GM23338 (cell line): ENCODE measurements at places on chromosomes 12 and 14. TPM values are rescaled to one million over a fixed set of nuclear protein-coding genes. Genes with fewer than 3 reads are reported as not detected.

ACACB gene
- total RNA-seq, result 14.5 and 15.4 TPM in 2 replicates

HNF1A gene
- not detected in 2 replicates for total RNA-seq

ADAM20 gene
- total RNA-seq, result 1.7 and 2.1 TPM in 2 replicates

SLC6A15 gene
- 22.9 and 27.9 TPM in 2 replicates for total RNA-seq

TMEM19 gene
- total RNA-seq, result 14.1 and 21.0 TPM in 2 replicates

AACS gene
- total RNA-seq, result 64.4 and 64.5 TPM in 2 replicates

- H3K4me1 ChIP-seq, result no peaks in the 10 kb centered on the region
- H3K4me3 ChIP-seq, result peak overlapping the region; percentile 51
- H3K27ac ChIP-seq, result no peak overlapping the region
- peak; percentile 75 for DNase-seq
Observed at GRCh38 chr12:52258335-52258901, 16.0 kb upstream of the KRT86 start.

DNA sequence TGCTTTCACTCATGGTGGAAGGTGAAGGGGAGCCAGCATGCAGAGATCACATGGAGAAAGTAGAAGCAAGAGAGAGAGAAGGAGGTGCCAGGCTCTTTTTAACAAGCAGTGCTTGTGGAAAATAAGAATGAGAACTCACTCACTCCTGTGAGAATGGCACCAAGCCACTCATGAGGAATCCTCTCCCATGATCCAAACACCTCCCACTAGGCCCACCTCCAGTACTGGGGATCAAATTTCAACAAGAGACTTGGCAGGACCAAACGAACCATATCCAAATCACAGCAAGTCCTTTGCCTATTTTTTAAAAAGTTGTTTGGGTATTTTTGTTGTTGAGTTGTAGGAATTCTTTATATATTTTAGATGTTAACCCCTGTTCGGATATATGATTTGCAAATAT lies 245.9 kb upstream of the ARID2 start:
- H3K27me3 ChIP-seq, result no peaks in the 10 kb centered on the region
- H3K36me3 ChIP-seq, result no peaks in the 10 kb centered on the region
- no peak for DNase-seq

DNA sequence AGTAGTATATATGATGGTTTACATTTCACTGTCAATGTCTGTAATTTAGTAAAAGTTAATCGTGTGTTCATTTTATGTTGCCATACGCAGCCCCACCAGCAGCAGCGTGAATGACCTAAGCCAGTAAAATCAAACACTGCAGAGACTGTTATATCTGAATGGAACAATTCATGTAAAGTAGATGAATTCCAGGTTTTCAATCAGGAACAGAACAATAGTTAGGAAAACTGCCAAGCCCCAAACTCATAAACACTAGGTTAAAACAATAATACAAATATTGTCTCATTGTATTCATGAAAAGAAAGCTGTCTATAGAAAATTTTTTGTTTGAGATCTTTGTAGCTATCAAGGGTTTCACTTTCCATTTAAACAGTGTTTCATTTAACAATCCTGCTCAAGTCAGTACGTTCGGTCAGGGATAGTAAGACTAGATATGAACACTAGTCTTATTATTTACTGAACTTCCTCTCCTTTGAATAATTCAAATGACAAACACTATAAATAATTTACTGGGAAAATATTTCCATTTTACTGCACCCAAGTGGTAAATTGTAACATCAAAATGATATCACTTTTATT lies 256.8 kb upstream of the FLRT2 start:
- no peak for DNase-seq
- no peaks in the 10 kb centered on the region for H3K36me3 ChIP-seq
- no peaks in the 10 kb centered on the region for H3K27me3 ChIP-seq
- H3K4me1 ChIP-seq, result no peaks in the 10 kb centered on the region
- H3K4me3 ChIP-seq, result no peak overlapping the region

- no peak overlapping the region for H3K27ac ChIP-seq
- no peaks in the 10 kb centered on the region for H3K36me3 ChIP-seq
- H3K27me3 ChIP-seq, result no peaks in the 10 kb centered on the region
- peaks cover 7% of the 10 kb centered on the region; the same call in 1 of the 2 replicates for H3K4me1 ChIP-seq
- no peak overlapping the region for H3K4me3 ChIP-seq
Observed at GRCh38 chr14:94545131-94545841, 16.0 kb upstream of the SERPINA4 start.

DNA sequence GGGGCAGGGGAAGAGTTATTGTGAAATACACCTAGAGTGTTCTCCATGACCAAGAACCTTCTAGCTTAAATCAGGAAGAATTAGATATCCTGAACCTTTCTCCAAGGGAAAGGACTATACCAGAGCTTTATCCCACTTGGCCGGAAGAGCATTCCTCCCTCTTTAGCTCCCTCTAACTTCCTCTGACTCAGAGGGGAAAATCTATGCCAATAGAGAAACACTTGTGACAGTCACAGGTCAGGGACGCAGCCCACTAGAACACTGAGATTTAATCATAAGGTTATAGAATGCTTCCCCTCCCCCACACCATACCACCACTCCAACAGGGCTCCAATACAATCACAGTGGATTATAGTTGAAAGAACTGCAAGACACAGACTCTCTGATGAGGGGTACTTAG lies 55.4 kb upstream of the RFX4 start:
- DNase-seq, result no peak
- no peaks in the 10 kb centered on the region for H3K36me3 ChIP-seq
- no peak overlapping the region for H3K4me3 ChIP-seq
- no peaks in the 10 kb centered on the region for H3K27me3 ChIP-seq
- no peaks in the 10 kb centered on the region for H3K4me1 ChIP-seq

GRCh38 chr12:109605016-109605415 lies 31.4 kb downstream of the MVK start:
- peaks cover 6% of the 10 kb centered on the region; the same call in 1 of the 2 replicates for H3K4me1 ChIP-seq
- no peak for DNase-seq
- no peaks in the 10 kb centered on the region for H3K27me3 ChIP-seq
- no peaks in the 10 kb centered on the region for H3K36me3 ChIP-seq

GRCh38 chr14:65186951-65187350 lies 84.6 kb upstream of the MAX start:
- H3K4me1 ChIP-seq, result peaks cover 15% of the 10 kb centered on the region
- no peaks in the 10 kb centered on the region for H3K36me3 ChIP-seq
- no peak overlapping the region for H3K27ac ChIP-seq
- H3K27me3 ChIP-seq, result no peaks in the 10 kb centered on the region
- H3K4me3 ChIP-seq, result no peak overlapping the region

DNA sequence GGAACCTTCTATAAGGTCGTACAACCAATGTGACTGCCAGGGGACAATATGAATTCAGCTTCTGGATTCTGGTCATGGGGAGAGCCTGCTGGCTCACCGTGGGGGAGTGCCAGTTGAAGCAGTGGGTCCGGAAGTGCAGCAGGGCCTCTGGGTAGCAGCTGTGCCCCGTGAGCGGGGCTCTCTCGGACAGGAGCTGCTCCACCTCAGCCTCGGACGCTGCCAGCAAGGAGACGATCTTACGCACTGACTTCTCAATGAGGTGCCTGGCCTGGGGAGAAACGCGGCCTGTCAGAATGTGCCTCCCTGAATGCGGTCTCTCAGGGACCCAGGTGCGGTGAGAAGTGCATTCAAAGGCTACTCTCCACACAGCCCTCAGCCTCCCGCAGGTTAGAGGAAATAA lies 42.0 kb downstream of the LGMN start:
- H3K27me3 ChIP-seq, result no peaks in the 10 kb centered on the region
- H3K4me3 ChIP-seq, result no peak overlapping the region
- H3K36me3 ChIP-seq, result peaks cover 11% of the 10 kb centered on the region; the same call in 1 of the 2 replicates
- H3K27ac ChIP-seq, result no peak overlapping the region
- no peaks in the 10 kb centered on the region for H3K4me1 ChIP-seq
- DNase-seq, result no peak

DNA sequence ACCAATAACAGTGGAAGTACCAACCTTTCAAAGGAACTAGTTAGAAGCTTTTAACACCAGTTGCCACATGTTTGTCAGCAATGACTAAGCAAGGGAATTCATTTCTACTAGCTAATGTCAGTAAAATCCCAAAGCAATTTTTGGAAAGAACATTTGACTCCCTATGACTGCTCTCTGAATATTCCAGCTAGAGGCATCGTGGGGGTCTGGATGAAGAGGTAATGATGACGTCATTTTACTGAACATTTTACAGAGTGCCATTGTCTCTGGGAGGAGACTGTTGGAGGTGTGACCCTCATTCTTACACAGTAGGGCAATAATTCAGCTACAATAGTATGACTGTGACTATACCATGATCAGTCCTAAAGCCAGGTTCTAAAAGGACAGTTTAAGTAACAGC lies 204.8 kb downstream of the ITPR2 start:
- peaks cover 11% of the 10 kb centered on the region; the same call in 1 of the 2 replicates for H3K36me3 ChIP-seq
- no peak overlapping the region for H3K27ac ChIP-seq
- H3K4me3 ChIP-seq, result no peak overlapping the region
- no peak for DNase-seq
- H3K27me3 ChIP-seq, result no peaks in the 10 kb centered on the region

GRCh38 chr12:94656556-94656955 lies 6.2 kb upstream of the TMCC3 start:
- no peaks in the 10 kb centered on the region for H3K36me3 ChIP-seq
- no peak overlapping the region for H3K27ac ChIP-seq
- H3K4me3 ChIP-seq, result no peak overlapping the region
- H3K4me1 ChIP-seq, result peaks cover 15% of the 10 kb centered on the region
- H3K27me3 ChIP-seq, result no peaks in the 10 kb centered on the region

DNA sequence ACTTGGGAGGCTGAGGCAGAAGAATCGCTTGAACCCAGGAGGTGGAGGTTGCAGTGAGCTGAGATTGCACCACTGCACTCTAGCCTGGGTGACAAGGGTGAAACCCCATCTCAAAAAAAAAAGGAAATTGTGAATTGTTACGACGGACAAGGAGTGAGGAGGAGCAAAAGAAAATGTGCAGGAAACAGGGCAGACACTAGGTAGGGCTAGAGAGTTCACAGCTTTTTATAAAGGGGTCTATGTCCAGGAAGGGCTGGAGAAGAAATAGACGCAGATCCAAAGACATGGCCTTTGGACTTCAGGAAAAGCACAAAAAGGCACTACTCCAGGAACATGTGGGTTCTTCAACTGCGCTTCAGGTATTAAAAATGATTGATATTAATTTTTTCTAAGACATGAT lies 34.4 kb downstream of the ATG14 start:
- H3K4me1 ChIP-seq, result no peaks in the 10 kb centered on the region
- H3K36me3 ChIP-seq, result peaks cover 34% of the 10 kb centered on the region
- H3K27ac ChIP-seq, result no peak overlapping the region
